ENCODE measurements at places on chromosomes 3 and 15. TPM values are rescaled to one million over a fixed set of nuclear protein-coding genes. Genes with fewer than 3 reads are reported as not detected.

- no peak for DNase-seq
These were observed 14.7 kb downstream of the CCR1 start for GRCh38 chr3:46193436-46193835.

GRCh38 chr15:69749797-69750196 lies 297.2 kb downstream of the RPLP1 start:
- DNase-seq = no peak

DNA sequence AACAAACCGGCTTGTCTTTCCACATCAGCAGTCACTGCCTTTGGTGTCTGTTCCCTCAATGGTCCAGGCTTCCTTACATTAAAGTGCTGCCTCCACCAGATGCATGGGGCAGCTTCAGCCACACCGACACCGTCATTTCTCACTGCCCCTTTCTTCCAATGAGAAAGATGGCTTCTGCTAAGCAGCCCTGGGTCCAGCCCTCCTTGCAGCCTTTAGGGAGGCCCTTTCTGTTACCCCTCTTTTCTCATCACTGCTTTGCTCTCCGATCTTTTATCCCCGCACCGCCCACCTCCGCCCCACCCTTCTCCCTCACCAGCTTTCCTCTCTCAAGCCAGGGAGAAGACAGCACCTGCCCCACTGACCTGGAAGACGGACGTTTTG lies 28.2 kb upstream of the CXCR6 start:
- no peak for DNase-seq

- DNase-seq = no peak
These were observed 28.9 kb downstream of the OSBPL10 start for GRCh38 chr3:31952205-31952604.

DNA sequence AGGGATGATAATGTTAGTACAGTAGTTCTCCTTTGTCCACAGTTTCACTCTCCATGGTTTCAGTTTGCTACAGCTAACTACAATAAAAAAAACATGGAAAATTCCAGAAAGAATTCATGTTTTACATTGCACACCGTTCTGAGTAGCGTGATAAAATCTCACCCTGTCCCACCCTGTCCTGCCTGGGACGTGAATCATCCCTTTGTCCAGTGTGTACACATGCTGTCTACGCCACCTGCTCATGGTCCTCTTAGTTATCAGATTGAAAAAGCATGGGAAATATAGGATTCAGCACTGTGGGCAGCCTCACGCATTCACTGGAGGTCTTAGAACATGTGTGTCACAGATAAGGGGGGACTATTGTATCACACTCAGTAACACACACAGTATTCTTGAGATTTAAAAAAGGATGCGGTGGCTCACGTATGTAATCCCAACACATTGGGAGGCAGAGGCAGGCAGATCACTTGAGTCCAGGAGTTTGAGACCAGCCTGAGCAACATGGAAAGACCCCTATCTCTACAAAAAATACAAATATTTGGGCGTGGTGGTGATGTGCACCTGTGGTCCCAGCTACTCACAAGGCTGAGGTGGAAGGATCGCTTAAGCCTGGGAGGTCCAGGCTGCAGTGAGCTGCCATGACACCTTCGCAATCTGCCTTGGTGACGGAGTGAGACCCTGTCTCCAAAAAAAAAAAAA lies 8.7 kb upstream of the FLNB start:
- DNase-seq = no peak

DNA sequence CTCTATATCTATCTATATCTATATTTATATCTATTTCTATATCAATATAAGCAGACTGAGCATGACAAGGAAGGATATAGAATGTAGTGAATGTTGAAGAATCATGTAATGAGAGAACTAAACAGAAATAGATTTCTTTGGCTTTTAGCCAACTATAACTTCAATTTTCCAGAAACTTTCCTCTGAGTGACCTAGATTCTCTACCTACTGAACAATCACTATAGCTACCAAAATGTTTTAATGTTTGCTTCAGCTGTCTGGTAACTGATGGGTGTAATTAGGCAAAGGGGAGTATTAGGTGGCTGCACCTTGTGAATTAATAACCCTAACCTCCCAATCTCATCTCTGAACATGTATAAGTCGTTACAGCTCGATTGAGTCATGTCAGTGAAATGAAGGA lies 76.4 kb upstream of the ROBO1 start:
- no peak for DNase-seq

DNA sequence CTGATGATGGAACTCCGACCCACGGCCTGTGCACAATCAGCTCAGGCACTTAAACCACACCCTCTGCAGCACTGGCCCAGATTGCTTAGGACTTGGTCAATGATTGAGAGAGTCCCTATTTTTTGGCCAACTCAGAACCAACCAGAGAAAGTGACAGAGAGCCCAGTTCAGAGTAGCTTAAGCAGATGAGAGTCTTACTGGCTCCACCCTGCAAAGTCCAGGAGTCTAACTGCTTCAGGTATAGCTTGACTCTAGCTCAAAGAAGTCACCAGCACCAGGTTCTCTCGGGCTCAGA lies 20.1 kb downstream of the SLC6A20 start:
- DNase-seq = no peak

- DNase-seq = no peak
These were observed 5.0 kb downstream of the LMCD1 start for GRCh38 chr3:8506571-8507061.

NCBP2 gene
- 22.1 TPM for total RNA-seq

PCLAF gene
- total RNA-seq = 8.1 TPM

Data from hematopoietic multipotent progenitor cell (in vitro differentiated cells).